ENCODE measurements at places on chromosomes 12 and 14.
A peak's percentile ranks its signal among the peaks of the same experiment; 100 is the strongest.

- DNase-seq = no peak
Observed at GRCh38 chr12:78612190-78612589, 252.4 kb upstream of the SYT1 start.

- no peak for DNase-seq
Observed at GRCh38 chr12:23525450-23526072, 423.9 kb downstream of the SOX5 start.

DNA sequence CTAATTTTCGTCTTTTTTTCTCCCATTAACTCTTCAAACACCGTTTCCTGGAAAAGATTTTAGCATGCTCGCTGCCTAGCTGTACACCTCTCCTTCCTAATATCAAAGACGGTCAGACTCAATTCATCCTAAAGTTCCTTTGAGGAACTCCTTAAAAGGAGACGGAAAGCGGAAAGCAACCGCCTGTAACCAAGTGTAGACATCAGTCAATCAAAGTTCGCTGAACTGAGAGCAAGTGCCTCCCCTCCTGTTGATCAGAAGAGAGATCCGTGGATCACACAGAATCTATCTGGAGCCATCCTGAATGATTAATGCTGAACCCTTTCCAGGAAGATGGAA lies 412 bp upstream of the TEP1 start:
- no peak for DNase-seq

DNA sequence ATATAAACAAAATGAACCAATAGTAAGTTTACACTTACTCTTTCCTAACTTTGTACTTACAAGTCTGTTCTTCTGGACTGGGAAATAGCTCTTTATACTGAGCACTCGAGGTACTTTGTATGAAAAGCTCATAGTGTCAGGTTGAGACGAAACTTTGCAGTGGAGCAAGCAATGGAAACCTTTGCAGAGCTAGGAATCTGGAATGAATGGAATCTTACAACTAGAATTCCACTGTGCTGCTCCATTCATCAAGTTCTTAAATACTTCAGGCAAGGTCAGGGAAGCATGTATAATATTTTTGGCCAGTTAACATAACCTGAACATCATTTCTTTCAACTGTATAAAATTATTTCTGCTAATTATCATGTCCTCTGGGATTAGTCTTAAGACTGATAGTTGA lies 1327.5 kb upstream of the FLRT2 start:
- DNase-seq = no peak

DNA sequence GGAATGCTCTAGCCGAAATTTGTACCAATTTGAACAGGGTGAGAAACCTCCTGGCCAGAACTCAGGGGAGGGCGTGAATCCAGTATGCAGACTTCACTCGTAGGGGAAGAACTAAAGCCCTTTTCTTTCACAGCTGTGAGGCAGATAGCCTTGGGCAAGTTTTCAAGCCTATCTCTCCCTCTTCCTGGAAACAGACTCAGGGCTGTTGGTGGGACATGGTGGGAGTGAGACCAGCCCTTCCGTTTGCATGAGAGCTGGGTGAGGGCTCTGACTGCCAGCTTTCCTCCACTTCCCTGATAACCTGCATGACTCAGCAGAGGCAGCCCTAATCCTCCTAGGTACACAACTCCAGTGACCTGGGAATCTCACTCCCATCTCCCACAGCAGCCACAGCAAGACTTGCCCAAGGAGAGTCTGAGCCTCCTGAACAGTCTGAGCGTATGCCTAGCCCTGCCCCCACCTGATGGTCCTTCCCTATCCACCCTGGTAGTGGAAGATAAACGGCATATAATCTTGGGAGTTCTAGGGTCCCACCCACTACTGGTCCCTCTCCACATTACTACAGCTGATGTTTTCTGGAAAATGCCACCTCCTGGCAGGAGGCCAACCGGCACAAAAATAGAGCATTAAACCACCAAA lies 170.1 kb upstream of the AMIGO2 start:
- no peak for DNase-seq

DNA sequence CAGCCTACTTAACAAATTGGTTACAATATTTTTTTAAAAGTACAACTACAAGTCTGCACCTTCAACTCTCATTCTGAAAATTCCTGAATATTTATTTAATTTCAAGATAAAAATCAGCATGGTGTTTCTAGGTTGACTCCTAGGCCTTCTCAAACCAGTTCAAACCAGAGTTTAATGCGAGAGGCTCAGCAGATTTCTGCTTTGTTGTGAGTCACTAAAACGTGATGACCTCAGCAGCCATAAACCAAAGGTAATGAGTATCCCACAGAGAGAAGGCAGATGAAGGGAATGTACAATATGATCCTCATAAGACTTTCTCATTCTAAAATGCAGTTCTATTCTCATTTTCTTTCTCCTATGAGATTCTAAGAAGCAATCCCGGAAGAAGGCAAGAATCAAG lies 1.5 kb downstream of the PRDM4 start:
- peak; percentile 13 for DNase-seq

DNA sequence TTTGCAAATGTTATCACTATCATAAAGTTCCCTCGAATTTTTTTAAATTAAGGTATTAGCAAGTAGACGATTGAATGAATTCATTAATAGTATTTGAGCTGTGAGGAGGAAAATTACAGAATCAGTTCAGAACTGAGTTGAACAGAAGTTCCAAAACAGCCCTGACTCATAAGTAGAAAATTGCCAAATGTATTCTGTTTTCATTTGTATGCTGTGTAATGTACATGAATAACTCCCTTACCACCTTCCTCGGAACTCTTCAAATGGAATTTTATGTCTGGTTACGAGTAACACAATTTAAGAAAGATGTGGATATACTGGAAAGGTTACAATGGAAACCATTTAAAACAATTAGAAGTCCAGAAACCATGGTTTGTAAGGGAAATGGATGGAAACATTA lies 283.3 kb upstream of the FAR2 start:
- DNase-seq = no peak

DNA sequence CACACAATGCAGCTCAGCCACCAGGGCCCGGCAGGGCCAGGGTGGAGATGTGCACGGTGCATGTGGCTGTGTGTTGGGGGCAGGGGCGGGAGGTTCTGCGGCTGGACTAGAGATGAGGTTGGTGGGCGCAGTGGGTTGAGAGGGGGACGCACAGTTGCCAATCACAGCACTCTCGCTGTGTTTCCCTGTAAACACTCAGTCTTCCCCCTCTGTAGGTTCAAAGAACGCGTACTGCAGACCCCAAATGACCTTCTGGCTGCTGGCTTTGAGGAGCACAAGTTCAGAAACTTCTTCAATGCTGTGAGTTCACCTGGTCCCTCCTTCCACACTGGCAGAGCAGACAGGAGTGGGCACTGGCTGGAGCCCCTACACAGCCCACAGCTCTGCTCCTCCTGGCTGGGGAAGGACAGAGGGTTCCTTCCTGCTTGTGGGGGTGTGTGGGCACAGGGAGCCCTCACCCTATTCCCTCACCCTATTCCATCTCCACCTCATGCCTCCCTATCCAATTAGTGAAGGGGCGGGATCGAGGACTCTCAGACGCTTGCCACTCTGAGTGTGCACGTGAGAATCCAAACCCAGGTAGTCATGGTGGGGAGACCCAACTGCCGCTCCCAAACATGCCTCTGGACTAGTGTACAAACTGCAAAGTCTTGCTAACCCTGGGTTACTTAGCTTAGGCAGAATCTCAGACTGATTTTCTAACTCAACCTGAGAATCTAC lies 17.8 kb downstream of the OTUB2 start:
- no peak for DNase-seq

GRCh38 chr12:57523706-57524614 lies 1.3 kb downstream of the MBD6 start:
- DNase-seq = peak; percentile 11

GRCh38 chr14:58746701-58747100 lies 108.9 kb downstream of the DACT1 start:
- no peak for DNase-seq

Data from activated CD4-positive, alpha-beta T cell treated with anti-CD3 and anti-CD28 coated beads for 24 hours (primary cell).